ENCODE measurements at places on chromosomes 1 and 21.

DNA sequence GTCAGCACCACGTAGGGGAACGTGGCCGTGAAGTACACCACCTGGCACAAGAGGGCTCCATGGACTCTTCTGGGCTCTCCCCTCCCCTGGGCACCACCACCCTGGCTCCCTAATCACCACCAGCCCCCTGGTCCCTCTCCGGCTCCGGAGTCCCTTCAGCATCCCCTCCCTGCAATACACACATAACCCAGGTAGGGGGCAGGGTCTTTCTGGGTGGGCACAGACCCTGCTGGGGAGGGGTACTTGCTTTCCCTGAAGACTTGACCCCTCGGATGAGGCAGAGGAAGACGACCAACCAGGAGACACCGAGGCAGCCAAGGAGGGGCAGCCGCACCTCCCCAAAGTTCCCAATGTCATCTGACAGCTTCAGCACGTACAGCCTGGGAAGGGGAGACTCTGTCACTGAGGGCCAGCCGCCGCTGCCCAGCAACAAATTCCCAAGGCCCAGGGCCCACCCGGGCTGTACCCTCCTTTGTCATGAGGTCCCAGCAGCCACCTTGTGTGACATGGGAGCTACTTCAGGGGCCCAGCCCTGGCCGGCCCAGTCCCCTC, 11.3 kb downstream of the CCDC24 start:
- no peak for DNase-seq

- peak; percentile 35 for DNase-seq
Observed at GRCh38 chr1:182601416-182601786, 2.8 kb downstream of the RGS16 start.

DNA sequence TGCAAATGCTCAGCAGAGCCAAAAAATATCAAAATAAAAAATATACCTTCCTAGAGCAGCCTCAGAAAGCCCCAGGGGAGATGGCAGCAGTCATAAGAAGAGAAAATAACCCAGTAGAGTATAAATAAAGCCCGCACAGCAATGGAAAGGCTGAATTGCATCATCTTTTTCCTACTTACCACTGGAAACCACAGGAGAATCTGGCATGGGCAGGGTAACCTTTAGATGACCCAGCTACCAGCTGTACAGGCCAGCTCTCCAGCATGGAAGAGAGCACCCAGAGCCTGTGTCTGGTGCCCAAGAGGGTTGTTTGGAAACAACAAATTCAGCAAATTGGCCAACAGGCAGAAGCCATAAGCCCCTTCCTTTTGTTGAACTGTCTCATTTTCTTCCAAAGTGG, 253.1 kb downstream of the OMA1 start:
- DNase-seq: no peak

- DNase-seq: no peak
Observed at GRCh38 chr1:99827970-99828369, 22.2 kb upstream of the AGL start.

DNA sequence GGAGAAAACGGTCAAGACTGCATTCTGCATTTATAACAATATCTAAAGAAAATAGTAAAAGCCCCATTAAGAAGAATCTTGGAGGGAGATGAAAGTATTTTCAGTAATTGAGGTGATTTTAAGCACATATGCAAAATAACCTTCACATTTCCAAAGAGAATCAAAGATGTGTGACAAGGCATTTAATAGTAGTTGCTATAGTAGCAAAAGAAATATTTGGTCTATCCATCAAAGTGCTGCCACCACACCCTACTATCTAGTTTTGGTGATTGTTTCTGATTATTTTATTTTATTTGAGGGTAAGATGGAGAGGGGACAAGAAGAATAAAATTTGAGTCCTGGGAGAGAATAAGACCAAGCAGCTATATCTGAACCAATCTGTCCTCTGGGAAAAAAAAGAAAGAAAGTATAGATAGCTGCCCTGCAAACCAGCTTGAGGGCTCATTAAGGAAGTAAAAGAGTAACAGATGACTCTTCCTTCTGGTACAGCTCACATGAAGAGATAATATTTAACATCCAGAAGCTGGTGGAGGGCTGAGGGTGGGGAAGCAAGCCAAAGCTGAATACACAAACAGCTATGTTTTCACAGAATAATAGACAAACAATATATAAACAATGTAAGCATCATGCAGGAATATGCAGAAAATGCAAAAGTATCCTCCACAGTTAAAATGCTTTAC, 47.2 kb upstream of the RASAL2 start:
- no peak for DNase-seq

- peak; percentile 77 for DNase-seq
Observed at GRCh38 chr1:2300851-2301606, 72.9 kb downstream of the SKI start.

- no peak for DNase-seq
Observed at GRCh38 chr1:62844030-62844429, 60.1 kb downstream of the ATG4C start.

All from stimulated activated CD4-positive, alpha-beta T cell treated with anti-CD3 and anti-CD28 coated beads, Interleukin-12 subunit alpha, Interleukin-12 subunit beta, amount 100 ng/mL, for 24 hours (primary cell).